OCI-LY7 (cell line): ENCODE measurements at places on chromosomes 5 and 9. TPM values are rescaled to one million over a fixed set of nuclear protein-coding genes. Genes with fewer than 3 reads are reported as not detected.

GRCh38 chr5:158436271-158437065 lies 577.5 kb upstream of the CLINT1 start:
- DNase-seq, result peak; percentile 84

The RNF224 gene
- total RNA-seq, result 0.30 TPM in 1 of 2 replicates, not detected in the other

GRCh38 chr9:129505270-129505902 lies 115.5 kb downstream of the C9orf50 start:
- no peak for DNase-seq

The PTGES gene
- not detected in 2 replicates for total RNA-seq

DNA sequence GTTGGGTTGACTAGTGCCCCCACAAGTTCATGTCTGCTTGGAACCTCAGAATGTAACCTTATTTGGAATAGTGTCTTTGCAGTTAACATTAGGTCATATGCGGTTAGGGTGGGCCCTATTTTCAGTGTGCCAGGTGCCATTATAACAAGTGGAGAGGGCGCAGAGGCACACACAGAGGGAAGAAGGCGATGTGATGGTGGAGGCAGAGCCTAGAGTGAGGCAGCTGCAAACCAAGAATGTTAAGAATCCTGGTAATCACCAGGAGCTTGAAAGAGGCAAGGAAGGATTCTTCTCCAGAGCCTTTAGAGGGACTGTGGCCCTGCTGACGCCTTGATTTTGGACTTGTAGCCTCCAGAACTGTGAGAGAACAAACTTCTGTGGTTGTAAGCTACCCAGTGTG lies 10.9 kb downstream of the GPR107 start:
- no peak for DNase-seq

- DNase-seq, result no peak
Measured at GRCh38 chr5:149902177-149902576, 42.4 kb downstream of the PDE6A start.

DNA sequence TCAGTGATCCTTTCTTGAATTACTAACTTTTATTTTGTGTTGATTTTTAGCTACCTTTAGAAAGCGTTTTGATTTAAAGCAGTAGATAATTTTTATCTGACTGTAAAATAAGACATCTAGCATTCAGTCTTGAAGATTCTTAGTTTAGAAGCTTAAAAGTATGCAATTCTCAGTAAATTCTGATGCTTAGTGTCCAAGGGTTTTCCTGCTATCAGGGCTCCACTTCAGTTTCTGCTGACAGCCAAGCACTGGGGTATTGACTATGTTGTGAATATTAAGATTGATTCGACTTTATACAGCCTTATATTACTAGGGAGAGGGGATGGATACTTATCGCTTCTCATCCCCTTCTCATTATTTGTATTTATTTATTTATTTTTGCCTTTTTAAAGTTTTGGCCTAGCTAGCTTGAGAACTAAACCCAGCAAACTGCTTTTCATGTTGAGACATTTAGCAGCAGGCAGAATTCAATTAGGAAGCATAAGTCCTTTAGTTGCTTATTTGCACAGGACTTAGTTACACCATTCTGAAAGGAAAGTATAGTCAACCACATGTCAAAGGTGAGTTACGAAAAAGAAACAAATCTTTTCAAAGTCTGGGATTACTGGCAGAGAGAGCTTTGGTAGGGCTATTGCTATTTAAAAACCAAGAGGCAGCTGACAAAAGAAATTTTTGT lies 2.9 kb downstream of the PBX3 start:
- DNase-seq, result no peak

GRCh38 chr5:42270771-42271170 lies 152.5 kb upstream of the GHR start:
- DNase-seq, result no peak

DNA sequence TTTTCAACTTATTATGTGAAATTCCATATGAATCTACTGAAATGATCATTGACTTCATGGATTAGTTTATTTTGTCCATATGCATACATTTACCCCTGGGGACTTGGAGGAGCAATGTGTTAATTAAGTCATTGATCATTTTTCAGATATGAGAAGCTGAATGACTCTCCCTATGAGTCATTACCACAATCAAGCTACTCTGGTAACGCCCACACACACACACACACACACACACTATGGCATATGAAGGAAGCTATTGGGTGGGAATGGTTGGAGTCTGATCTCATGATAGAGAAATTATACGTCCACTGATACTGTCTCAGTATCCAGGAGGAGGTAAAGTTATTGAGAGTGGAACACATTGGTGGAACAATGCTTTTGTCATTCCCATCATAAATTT lies 528.9 kb downstream of the AGTPBP1 start:
- no peak for DNase-seq

- no peak for DNase-seq
Measured at GRCh38 chr5:35213608-35214007, 16.7 kb downstream of the PRLR start.

The SH3TC2 gene
- not detected in 2 replicates for total RNA-seq
